ENCODE measurements at places on chromosomes 13 and 19.

- H3K27ac ChIP-seq: no peak overlapping the region
- H3K36me3 ChIP-seq: peaks cover 4% of the 10 kb centered on the region
- H3K27me3 ChIP-seq: no peaks in the 10 kb centered on the region
- no peak overlapping the region for H3K4me3 ChIP-seq
Measured at GRCh38 chr13:21043898-21044297, 17.5 kb downstream of the LATS2 start.

DNA sequence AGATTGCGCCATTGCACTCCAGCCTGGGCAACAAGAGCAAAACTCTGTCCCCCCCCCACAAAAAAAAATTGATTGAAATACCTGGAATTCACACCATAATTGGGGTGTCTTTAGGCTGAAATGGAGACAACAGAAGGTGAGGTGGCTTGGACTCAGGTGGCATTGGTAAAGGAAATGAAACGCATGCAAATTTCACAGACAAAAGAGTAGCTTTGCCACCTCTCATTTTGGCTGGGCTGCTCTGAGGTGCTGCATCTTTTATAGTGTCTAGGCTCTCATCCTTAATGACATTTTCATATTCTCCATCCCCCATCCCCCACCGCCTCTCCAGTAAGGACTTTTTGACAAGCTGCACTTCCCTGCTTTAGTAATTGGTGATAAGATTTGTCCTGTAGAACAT lies 6.9 kb downstream of the UBE2L5 start:
- no peaks in the 10 kb centered on the region for H3K4me1 ChIP-seq
- no peak overlapping the region for H3K27ac ChIP-seq
- H3K27me3 ChIP-seq: no peaks in the 10 kb centered on the region
- no peak for DNase-seq
- H3K4me3 ChIP-seq: no peak overlapping the region
- H3K36me3 ChIP-seq: no peaks in the 10 kb centered on the region

- H3K36me3 ChIP-seq: no peaks in the 10 kb centered on the region
- H3K27ac ChIP-seq: no peak within 1 kb of the TSS
- no peaks in the 10 kb centered on the region for H3K27me3 ChIP-seq
- no peaks in the 10 kb centered on the region for H3K4me1 ChIP-seq
- no peak for DNase-seq
Measured at GRCh38 chr13:46181840-46182490, at the start of gene LCP1. Gene LCP1, minus strand, starts transcription at chr13:46182177. Its CDS starts 22,515 bp downstream, at chr13:46159662.

DNA sequence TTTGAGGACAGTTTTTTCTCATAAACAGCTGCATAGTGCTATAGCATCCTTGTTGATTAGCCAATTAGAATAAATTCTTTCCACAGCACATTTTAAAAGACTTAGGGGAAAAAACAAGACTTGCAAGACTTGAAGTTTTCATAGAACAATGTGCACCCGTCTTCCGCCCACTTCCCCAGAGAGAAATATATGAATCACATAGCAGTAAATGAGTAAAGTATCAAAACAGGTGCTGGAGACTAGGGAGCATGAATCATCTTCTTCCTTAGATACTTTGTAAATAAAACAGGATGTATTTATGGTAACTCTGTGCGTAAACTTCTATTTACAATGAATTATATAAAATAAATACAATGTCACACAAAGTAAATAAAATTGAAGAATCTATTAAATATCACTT lies 75.1 kb downstream of the COL4A2 start:
- no peak overlapping the region for H3K4me3 ChIP-seq
- H3K4me1 ChIP-seq: peaks cover 8% of the 10 kb centered on the region
- no peak for DNase-seq

DNA sequence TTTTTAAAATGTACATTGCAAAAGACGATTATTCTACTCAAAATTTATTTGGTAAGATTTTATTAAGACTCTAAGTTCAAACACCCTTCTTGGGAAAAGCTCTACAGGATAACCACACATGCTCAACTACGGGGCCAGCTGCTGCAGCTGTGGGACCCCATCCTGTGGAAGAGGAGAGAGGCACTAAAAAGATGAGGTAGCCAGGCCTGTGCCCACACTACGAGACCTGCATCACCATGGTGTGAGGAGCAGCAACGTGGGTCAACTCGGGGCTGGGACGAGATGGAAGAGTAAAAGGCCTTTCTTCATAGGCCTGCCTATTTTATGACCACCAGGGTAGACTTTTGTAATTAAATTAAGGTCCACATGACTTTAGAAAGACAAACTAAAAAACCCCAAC lies 4.6 kb upstream of the CCNP start:
- H3K27ac ChIP-seq: no peak overlapping the region
- H3K4me1 ChIP-seq: peaks cover 14% of the 10 kb centered on the region
- peaks cover 44% of the 10 kb centered on the region for H3K36me3 ChIP-seq
- DNase-seq: no peak

GRCh38 chr13:42615691-42616090 lies 41.7 kb downstream of the TNFSF11 start:
- H3K36me3 ChIP-seq: no peaks in the 10 kb centered on the region
- no peak for DNase-seq
- no peaks in the 10 kb centered on the region for H3K4me1 ChIP-seq
- no peak overlapping the region for H3K27ac ChIP-seq

DNA sequence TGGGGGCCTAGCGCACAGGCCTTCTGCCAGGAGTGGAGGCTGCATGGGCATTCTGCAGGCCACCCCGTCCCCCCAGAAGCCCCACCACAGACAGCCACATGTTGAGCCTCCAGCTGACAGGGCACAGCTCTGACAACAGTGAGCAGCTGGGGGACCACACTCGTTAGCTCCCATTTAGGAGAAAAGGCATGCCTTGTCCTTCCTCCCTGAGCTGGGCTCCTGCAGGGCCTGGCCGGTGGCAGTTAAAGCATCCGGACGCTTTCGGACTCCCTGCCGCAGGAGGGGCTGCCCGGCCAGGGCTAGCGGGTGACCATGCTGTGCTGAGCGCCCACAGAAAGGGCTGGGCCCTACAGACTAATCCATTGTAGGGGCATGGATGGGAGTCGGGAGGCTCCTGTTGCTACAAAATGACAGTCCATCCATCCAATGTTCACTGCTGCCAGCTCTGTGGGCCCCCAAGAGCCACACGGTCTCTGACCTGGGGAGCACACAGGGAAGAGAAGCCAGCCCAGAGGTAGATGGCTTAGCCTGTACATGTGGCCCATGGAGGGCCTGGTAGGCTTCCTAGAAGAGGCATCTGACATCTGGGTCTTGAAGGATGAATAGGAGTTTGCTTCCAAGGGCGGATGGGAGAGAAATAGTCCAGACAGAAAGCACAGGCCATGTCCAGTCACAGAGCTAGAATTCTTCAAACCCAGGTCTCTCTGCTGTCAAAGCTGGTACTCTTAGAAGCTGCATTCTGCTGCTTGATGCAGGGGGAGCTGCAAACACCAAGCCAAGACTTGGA lies 116.5 kb upstream of the VSTM2B start:
- peaks cover 2% of the 10 kb centered on the region for H3K27me3 ChIP-seq
- peaks cover 25% of the 10 kb centered on the region for H3K4me1 ChIP-seq
- H3K27ac ChIP-seq: no peak overlapping the region
- no peak overlapping the region for H3K4me3 ChIP-seq
- no peak for DNase-seq

DNA sequence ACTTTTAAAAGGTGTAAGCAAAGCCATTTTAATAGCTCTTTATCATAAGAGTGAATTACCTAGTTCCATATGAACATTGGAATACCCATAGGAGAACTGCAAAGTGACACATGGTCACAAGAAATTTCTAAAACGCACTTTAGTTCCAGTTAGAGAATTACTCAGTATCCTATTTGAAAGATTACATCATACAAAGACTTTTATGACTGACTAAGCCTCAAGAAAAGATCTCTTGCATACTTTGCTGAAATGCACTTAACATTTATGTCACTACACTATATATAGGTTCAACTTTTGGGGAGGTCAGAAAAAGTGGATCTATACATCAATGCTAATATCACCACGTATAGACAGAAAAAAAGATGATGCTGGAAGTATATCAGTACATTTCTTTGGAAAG lies 7.1 kb downstream of the PCDH9 start:
- H3K36me3 ChIP-seq: no peaks in the 10 kb centered on the region
- H3K4me1 ChIP-seq: peaks cover 5% of the 10 kb centered on the region
- no peak overlapping the region for H3K27ac ChIP-seq
- H3K27me3 ChIP-seq: no peaks in the 10 kb centered on the region

DNA sequence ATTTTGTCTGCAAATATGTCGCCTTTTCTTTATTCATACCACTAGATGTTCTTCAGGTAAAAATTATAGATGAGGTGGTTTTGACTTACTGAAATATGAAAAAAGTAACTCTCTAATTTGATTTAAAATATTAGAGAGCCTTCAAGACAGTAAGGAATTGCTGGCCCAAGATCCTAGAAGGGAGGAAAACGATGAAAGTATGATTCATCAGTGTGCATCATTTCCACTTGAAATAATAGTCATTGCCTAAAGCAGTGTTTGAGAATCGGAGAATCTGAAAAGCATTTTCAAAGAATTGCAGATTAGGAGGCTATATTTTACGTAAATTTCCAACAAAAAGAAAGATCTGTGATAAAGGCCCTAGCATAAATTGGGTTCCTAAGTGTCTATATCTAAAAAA lies 1707.9 kb upstream of the PRR20A start:
- DNase-seq: no peak
- H3K27ac ChIP-seq: no peak overlapping the region
- H3K27me3 ChIP-seq: no peaks in the 10 kb centered on the region
- no peak overlapping the region for H3K4me3 ChIP-seq

DNA sequence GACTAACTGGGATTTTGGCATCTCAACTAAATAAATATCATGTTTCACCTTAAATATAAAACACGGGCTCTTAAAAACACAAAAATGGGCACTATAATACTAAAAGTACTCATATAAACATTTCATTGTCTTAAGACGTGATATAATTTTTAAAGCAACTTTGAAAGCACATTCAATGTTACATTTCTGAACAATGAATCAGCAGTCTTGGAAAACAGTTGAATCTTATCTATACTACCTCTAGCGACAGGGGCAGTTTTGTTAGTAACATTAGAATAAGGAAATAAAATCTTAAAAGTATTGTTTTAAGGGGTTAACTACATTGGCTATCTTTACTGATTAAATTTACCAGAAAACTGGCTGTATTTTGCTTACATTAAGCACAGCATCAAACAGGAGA lies 156.9 kb downstream of the UGGT2 start:
- H3K4me3 ChIP-seq: no peak overlapping the region
- H3K4me1 ChIP-seq: no peaks in the 10 kb centered on the region
- H3K27me3 ChIP-seq: no peaks in the 10 kb centered on the region
- DNase-seq: no peak

GRCh38 chr13:27605099-27605498 lies 15.2 kb downstream of the LNX2 start:
- H3K4me1 ChIP-seq: no peaks in the 10 kb centered on the region
- no peaks in the 10 kb centered on the region for H3K36me3 ChIP-seq
- DNase-seq: no peak
- no peak overlapping the region for H3K27ac ChIP-seq
- H3K4me3 ChIP-seq: no peak overlapping the region

GRCh38 chr13:110138010-110138699 lies 168.8 kb downstream of the COL4A1 start:
- DNase-seq: no peak
- H3K4me3 ChIP-seq: peak overlapping the region; percentile 31
- no peaks in the 10 kb centered on the region for H3K36me3 ChIP-seq
- H3K27ac ChIP-seq: no peak overlapping the region

DNA sequence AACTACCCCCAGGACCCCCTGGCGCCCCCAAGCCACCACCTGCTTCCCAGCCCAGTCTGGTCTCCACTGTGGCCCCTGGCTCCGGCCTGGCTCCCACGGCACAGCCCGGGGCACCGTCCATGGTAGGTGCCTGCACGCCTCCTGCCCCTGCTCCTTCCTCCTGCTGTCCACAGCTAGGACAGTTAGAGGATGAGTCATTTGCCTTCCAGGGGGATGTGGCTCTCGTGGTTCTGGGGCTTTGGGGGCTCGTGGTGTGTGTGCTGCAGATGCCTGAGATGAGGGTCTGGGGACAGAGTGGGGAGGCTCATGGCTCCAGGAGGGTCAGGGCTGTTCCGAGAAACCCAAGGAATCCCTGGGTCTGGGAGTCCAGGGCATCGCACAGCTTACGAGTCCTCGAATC lies 12.7 kb downstream of the MED25 start:
- H3K27me3 ChIP-seq: no peaks in the 10 kb centered on the region
- DNase-seq: no peak
- no peak overlapping the region for H3K4me3 ChIP-seq
- H3K36me3 ChIP-seq: peaks cover 97% of the 10 kb centered on the region
- H3K27ac ChIP-seq: no peak overlapping the region

GRCh38 chr19:2271234-2272103 lies 10.5 kb downstream of the PEAK3 start:
- no peak for DNase-seq
- peaks cover 63% of the 10 kb centered on the region for H3K4me1 ChIP-seq
- peak overlapping the region; percentile 88 for H3K27ac ChIP-seq
- H3K4me3 ChIP-seq: peak overlapping the region; percentile 96
- H3K36me3 ChIP-seq: peaks cover 54% of the 10 kb centered on the region

DNA sequence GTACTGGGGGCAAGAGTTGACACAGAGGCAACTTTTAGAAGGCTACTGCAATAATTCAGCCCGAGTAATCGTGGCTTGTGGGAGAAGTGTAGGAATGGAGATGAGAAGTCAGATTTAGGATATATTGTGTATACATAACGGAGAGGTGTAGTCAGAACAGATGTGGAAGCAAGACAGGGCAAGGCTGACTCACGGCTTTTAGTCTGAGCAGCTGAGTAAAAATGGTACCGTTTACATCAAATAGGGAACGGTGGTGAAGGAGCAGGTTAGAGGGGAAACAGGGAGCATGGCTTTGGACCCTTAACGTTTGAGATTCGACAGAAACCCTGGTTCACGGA lies 796 bp upstream of the LSM14A start:
- H3K4me1 ChIP-seq: peaks cover 37% of the 10 kb centered on the region
- H3K4me3 ChIP-seq: peak overlapping the region; percentile 85
- H3K27ac ChIP-seq: peak overlapping the region; percentile 99
- no peaks in the 10 kb centered on the region for H3K27me3 ChIP-seq
- no peak for DNase-seq

GRCh38 chr19:52638601-52639000 lies 446 bp upstream of the ZNF83 start:
- no peak for DNase-seq
- no peak overlapping the region for H3K27ac ChIP-seq
- peaks cover 14% of the 10 kb centered on the region for H3K4me1 ChIP-seq
- H3K36me3 ChIP-seq: peaks cover 5% of the 10 kb centered on the region
- H3K27me3 ChIP-seq: no peaks in the 10 kb centered on the region
- H3K4me3 ChIP-seq: peak overlapping the region; percentile 35

DNA sequence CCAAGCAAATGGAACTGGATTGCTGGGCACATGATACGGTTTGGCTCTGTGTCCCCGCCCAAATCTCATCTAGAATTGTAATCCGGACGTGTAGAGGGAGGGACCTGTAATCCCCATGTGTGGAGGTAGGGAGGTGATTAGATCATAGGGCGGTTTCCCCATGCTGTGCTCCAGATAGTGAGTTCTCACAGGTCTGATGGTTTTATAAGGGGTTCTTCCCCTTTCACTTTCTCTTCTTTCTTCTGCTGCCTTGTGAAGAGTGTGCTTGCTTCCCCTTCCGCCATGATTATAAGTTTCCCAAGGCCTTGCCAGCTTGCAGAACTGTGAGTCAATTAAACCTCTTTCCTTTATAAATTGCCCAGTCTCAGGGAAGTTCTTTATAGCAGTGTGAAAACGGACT lies 32.6 kb upstream of the MTIF3 start:
- no peaks in the 10 kb centered on the region for H3K27me3 ChIP-seq
- H3K36me3 ChIP-seq: no peaks in the 10 kb centered on the region
- no peak overlapping the region for H3K4me3 ChIP-seq

Data from spinal cord (tissue), 10 donors.